ENCODE measurements at places on chromosomes 2 and 18.

DNA sequence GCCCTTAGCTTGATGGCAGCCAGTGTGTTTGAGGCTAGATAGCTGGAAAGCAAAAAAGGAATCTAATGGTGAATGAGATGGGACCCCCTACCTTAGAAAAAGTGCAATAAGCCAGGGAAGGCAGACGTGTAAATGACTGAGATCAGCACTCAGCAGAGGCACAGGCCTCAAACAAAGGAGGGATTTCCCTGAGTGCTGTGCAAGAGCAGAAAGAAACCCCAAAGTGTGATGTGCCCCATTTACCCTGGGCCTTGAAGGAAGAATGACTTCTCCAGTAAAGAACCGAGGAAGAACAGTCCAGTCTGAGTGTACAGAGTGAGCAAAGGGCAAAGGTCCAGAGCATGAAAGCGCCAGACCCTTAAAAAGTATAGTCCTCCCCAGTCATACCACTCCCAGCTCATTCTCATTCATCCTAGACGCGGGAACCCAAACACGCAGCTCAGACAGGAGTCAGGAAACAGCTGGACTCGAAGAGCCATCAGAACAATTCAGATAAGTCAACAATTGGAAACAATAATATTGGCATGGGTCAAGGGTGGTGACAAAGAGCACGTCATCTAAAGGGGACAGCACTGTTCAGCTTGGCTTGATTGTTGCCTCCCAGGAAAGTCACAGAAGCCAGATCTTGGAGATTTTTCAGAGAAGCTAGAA, 121.7 kb downstream of the INO80D start:
- DNase-seq = no peak

DNA sequence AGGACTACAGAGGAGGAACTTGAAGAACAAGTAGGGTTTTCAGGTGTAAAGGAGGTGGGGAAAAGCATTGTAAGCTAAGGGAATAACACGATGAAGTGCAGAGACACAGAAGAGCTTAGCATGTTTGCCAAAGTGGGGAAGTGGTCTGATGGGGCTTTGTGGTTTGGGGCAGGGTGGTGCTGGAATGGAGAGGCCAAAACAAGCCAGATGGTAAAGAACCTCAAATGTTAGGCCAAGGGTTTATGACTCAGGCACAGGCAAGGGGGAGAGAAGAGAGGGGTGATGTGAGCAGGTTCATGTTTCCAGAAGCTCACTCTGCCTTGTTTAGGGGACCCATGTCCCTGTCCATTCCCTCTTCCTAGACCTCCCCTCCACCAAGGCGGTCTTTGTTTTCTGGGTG, 104.5 kb upstream of the YWHAQ start:
- no peak for DNase-seq

DNA sequence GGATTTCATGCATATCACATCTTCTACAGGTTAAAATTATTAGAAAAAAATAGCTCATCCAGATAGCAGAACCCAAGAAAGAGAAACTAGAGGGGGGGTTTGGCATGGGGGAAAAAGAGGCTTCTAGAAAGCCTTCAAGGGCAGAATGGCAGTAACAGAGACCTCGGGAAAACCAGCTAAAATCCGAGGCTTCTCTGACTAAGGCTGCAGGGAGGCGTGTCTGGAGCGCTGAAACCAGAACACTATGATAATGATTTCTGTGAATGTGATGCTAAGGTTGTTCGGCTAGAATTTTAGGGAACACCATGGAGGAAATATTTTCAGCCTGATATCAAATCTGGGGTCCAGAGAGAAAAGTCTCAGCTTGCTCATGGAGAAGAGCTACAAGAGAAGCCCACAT, 73.0 kb downstream of the ATP8B1 start:
- no peak for DNase-seq

DNA sequence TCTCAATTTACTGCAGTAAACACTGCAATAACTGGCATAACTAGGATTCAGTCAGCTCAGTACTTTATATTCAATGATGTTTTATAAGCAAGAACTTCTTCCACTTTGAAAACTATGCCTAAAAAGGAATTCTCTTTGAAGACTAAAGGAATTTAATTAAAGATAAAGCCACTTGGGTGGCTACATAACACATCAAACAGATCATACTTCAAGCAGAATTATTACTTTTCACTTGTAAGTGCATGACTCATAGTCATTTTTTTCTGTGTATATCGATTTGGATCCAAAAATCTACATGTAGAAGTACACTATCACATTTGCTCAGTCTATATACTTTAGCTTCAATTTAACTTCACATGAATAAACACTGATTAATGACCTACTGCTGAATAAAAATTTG, 4.0 kb downstream of the KANSL1L start:
- no peak for DNase-seq

- DNase-seq = no peak
Measured at GRCh38 chr2:32981612-32982011, 34.9 kb downstream of the LTBP1 start.

DNA sequence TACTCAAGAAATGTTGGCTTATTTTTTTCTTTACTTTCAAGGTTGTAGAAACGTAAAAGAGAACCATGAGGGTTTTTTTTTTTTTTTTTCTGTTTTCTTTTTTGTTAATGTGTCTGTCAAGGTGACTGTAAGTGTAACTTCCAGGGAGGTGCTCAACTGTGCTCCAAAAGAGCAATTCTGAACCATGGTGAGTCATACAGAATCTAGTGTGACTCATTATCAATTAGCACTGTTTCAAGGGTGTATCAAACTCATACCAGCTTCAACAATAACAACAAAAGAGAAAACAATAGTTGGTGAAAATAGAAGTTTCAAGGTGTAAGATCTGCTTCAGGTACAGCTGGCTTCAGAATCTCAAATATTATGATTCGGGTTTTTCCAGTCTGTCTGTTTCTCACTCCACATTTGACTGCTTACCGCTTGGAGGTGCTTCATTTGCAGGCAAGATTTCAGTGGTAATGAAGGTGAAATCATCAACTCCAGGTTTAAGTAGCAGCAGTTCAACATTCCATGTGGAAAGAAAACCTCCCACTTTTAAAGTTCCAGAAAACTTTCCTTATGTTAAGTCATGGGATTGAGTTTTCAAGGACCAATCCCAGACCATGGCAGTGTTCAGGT, 850.6 kb downstream of the CNTNAP5 start:
- DNase-seq = no peak

GRCh38 chr2:154375579-154375931, 322.9 kb upstream of the KCNJ3 start:
- peak; percentile 9 for DNase-seq

GRCh38 chr2:239394978-239395377, 5.8 kb downstream of the HDAC4 start:
- DNase-seq = no peak

- DNase-seq = no peak
Measured at GRCh38 chr2:36404318-36404717, 48.7 kb downstream of the CRIM1 start.

GRCh38 chr2:26423750-26424149, 22.0 kb downstream of the DRC1 start:
- DNase-seq = no peak

- no peak for DNase-seq
Measured at GRCh38 chr18:4854671-4855070, 342.4 kb downstream of the AKAIN1 start.

- DNase-seq = no peak
Measured at GRCh38 chr2:119468154-119468955, 36.7 kb downstream of the TMEM37 start.

- DNase-seq = no peak
Measured at GRCh38 chr2:131033786-131034121, 59.5 kb downstream of the FAM168B start.

- no peak for DNase-seq
Measured at GRCh38 chr2:96111257-96111640, 5.1 kb downstream of the ADRA2B start.

DNA sequence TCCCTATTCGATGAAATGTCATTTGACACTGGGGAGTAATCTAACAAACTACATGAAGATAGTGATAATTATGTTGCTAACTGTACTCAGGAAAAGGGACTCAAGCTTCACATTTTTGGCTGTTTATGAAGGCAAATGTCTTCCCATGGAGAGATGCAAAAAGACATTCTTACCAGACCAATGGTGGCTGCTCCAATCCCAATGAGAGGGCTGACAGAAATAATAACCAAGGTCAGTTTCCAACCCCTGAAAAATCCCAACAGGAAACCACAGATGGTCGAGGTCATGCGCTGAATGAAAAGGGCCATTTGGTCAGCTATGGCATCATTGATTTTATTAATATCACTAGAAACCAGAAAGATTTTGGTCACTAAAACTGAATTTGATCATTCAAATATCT, 37.6 kb downstream of the ABCB11 start:
- no peak for DNase-seq

DNA sequence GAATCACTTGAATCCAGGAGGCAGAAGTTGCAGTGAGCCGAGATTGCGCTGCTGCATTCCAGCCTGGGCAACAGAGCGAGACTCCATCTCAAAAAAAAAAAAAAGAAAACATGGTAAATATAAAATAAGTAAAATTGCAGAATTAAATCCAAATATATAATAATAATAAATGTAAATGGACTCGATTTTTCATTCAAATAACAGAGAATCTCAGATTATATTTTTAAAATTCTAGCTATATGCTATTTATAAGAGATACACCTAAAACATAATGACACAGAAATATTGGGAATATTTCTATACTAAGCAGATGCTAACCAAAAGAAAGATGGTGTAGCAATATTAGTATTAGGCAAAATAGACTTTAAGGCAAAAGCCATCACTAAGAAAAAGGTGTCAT, 15.1 kb upstream of the NEURL3 start:
- no peak for DNase-seq

DNA sequence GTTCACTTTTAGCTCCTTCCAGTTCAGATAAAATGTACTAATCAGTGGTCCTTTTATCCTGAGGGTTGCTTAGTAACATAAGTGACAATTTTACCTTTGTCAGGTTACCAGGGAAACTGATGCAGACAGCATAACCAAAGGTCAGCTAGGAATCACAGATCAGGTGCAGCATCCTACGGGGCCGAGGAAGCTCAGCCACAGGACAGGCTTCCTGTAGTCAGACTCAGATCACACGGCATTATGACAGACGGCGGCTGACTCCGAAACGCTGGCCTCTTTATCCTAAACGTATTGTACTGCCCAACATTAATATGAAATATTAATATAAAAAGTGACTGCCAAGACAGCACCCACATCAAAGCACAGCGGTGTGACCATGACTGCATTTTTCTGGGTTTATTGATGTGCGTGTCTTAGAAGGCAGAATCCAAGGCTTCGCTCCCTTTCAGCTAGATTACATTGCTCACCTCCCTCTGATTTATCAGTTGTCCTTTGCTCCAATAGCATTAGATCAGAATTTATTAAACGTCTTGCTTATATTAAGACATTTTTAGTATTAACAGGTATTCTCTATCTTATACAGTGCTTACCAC, 444.5 kb downstream of the CMPK2 start:
- no peak for DNase-seq

- DNase-seq = no peak
Measured at GRCh38 chr18:853471-853870, 41.4 kb upstream of the YES1 start.

DNA sequence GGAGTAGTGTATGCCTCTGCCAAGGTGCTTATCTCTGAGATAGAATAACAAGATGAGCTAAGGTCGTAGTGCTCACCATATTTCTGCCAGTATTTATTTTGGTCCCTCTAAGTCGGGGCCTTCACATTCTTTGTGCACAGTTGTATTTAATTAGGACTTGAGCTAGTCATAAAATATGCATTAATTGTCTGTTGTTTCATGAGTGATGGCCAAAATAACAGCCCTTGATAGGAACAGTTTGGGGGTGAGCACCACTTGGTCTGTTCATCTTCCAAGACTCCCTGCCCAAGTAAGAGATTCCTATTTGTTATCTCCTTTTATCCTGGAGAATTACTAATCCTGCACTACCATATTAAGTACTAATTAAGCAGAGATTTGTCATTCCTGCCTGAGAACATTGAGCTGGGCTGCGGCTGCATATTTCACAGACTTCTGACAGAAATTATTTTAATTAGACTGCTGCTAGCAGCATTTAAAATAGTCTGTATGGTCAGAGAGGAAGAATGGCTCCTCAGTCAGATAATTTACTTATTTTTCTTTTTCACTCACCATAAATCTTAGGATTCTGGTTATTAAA, 435.1 kb downstream of the MTX2 start:
- no peak for DNase-seq

DNA sequence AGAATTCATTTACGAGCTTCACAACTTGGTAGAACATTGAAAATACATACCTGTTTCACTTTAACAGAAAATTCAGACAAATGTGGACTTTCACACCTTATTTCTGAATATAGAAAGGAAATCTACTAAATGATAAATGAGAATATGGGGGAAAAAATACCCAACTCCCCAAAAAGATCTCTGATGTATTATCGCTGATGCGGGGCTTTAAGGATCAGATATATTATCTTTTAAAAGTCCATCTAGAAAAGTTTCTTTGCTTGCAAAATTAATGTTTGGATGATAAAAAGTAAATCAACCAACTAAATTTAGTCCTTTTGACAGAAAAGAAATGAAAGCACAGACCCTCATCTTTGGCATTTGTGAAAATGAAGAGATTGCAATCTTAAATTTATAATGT, 540.1 kb upstream of the CHAC2 start:
- DNase-seq = no peak

- DNase-seq = no peak
Measured at GRCh38 chr2:58215429-58215828, 25.7 kb downstream of the FANCL start.

DNA sequence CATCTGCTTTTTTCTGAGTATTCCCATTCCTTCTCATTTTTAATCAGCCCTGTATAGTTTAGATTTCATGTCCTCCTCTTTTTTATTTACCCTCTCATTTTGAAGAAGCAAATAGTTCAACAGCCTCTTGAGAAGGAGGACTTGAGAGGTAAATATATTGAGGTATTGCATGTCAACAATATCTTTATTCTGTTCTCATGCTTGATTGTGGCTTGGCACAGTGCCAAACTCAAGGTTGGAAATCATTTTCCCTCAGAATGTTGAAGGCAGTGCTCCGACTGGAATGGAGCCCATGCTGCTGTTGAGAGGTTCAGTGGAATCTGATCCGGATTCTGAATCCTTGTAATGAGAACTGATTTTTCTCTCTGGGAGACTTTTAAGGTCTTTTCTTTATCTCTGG, 31.0 kb upstream of the GALNT3 start:
- DNase-seq = no peak

DNA sequence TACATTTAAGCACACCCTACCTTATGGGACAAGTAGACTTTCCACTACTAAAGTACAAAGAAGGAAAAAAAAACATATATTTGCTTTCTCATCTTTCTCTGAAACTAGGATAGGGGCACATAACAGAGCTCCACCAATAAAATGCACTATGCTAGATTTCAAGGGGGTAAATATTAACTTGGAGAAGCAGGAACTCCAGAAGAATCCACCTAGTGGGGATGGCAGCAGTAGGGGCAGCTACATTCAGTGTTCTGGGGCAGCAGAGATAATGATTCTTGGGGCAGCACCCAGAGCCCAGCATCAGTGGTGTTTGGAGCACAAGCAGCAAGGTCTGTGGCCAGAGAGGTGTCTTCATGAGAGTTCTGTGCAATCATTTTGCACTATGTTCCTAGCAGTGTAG, 64.7 kb downstream of the DTNB start:
- no peak for DNase-seq

- no peak for DNase-seq
Measured at GRCh38 chr18:79532313-79533007, 136.7 kb downstream of the NFATC1 start.

- DNase-seq = no peak
Measured at GRCh38 chr2:240432430-240432819, 3.0 kb upstream of the GPC1 start.

Measured in KG1 (cell line).